ENCODE measurements at places on chromosomes 5 and 9. TPM values are rescaled to one million over a fixed set of nuclear protein-coding genes. Genes with fewer than 3 reads are reported as not detected.

The IL9 gene
- not detected for total RNA-seq

The CNTLN gene
- total RNA-seq = 11.3 TPM

The REEP2 gene
- 13.0 TPM for total RNA-seq

The FAM221B gene
- not detected for total RNA-seq

The ADRA1B gene
- total RNA-seq = 0.43 TPM

The TLX3 gene
- total RNA-seq = not detected

The MPDZ gene
- 46.4 TPM for total RNA-seq

The GABRA6 gene
- not detected for total RNA-seq

The DMRT3 gene
- not detected for total RNA-seq

The TMOD1 gene
- 0.97 TPM for total RNA-seq

The NIM1K gene
- total RNA-seq = 0.43 TPM

The DAB2IP gene
- total RNA-seq = 47.9 TPM

The CDC25C gene
- 6.9 TPM for total RNA-seq

The PCDHB7 gene
- total RNA-seq = under 0.01 TPM

The KCNV2 gene
- total RNA-seq = not detected

The SLC34A1 gene
- not detected for total RNA-seq

The ADAMTS16 gene
- total RNA-seq = 2.6 TPM

The GPSM1 gene
- total RNA-seq = 54.8 TPM

The SLC45A2 gene
- total RNA-seq = not detected

The PAEP gene
- not detected for total RNA-seq

The CER1 gene
- not detected for total RNA-seq

The TRAF1 gene
- total RNA-seq = 0.86 TPM

The LMNB1 gene
- 31.6 TPM for total RNA-seq

The GRXCR2 gene
- not detected for total RNA-seq

The SLC6A18 gene
- total RNA-seq = not detected

The PDCD1LG2 gene
- 59.6 TPM for total RNA-seq

The FAXDC2 gene
- total RNA-seq = 4.2 TPM

The FAM78A gene
- total RNA-seq = 0.43 TPM

The HEXB gene
- 187 TPM for total RNA-seq

Data from fibroblast of villous mesenchyme (primary cell).